ENCODE measurements at places on chromosomes 2 and 18.
A peak's percentile ranks its signal among the peaks of the same experiment; 100 is the strongest.

- DNase-seq, result no peak
Measured at GRCh38 chr2:48170281-48170680, 264.0 kb upstream of the FBXO11 start.

DNA sequence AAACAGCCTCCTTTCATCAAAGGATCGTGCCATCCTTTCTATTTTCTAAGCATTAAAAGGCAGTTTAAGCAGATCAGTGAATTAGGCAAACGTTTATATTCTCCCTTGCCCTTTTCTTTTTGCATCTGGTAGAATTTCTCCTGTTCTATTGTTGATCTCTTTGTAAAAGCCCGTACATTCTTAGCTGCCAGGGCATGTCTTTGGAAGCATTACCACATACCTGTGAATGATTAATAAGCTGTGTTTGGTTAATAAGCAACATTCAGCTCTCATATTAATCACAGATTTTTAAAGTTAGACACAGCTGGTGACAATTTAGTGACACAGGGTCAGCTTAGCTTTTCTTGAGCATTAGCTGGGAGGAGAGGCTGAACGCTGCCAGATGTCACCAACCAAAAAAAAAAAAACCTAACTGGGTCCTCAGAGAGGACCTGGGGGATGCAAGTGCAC is 33.8 kb upstream of the CYP1B1 start:
- DNase-seq, result no peak

DNA sequence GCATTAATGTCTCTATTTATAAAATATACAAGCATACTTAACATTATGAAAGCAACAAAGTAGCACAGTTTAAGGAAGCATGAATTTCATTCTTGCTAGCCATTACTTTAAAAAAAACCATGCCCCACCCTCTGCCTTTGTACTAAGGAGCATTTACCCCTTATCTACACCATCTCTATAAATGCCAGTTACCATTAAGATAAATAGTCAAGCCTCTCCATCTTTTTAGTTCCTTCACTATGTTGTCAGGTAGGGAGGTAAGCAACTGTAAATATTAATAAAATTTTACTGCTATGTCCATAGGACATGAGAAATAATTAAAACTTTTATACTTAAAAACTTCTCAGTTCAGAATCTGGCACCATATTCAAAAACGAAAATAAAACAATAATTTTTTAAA is 42.1 kb downstream of the ROCK1 start:
- no peak for DNase-seq

DNA sequence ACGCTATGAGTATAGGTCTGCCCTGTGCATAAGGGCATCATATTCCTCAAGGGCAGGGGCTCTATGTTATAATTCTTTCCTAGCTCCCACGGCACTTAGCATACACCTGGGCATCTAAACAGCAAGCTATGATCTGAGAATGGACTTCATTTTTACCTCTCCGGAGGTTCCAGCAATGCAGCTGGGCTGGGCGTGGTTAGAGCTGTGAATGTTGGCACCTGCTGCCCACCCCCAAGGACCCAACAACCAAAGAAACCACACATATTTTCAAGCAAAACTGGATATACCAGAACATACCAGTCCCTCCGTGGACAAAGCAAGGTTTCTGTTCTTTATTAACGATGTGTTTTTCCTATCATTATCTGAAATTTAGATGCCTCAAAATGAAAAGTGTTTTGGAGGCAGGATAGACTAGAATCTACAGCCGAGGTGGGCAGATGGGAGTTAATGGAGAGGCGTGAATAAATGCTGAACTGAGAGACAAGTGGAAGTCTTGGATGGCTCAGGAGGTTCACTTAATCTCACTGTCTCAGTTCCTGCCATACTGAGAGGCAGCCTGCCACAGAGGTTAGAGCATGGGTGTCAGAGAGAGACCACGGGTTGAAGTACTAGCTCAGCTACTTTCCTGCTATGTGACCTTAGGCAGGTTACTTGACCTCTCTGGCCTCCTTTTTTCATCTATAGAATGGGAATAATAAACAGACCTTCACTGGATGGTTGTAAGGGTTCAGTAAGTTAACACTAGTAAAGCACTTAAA is 186.6 kb upstream of the SMAD2 start:
- no peak for DNase-seq

DNA sequence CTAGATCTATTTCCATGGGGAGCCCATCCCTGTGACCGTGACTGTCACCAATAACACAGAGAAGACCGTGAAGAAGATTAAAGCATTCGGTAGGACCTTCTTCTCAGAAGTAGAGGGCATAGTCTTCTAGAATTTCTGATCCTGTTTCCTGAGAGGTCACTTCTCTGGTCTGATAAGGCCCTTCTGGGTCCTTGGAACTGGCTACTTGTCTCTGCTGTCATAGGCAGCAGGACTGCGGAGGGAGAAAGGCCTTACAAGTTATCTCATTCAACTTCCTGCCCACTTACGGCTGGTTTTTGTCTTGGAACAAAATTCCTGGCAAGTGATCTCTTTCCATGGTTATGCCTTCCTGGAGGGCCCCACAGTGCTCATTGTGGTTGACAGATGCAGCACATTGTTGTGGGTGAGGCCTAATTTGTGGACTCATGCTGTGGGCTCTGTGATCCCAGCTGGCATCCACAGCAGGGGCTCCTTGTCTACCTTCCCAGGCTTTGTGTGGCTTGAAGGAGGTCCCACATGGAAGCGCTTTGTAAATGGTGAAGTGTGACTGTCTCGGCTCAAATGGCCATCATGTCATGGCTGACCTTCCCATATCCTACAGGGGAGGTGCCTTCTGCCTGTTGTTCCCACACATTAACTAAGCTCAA is 22.0 kb downstream of the SAG start:
- no peak for DNase-seq

- no peak for DNase-seq
Measured at GRCh38 chr2:88903749-88904353, 212.4 kb downstream of the RPIA start.

DNA sequence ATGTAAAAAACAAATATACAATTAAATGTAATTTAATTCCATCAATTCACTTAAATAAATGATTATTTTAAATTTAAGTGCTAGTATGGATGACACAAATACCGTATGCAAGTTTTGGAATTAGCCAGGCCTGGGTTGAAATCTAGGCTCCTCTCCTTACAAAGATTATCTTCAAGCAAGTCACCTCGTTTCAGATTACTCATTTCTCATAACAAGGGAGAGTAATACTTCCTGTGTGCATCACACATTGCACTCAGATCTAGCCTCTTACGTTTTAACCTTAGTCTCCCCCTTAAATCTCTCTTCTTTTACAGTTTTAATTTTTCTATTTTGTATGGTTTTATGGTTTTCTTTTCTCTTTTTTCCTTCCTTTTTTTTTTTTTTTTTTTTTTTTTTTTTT is 1475.9 kb upstream of the NXPH2 start:
- DNase-seq, result no peak

DNA sequence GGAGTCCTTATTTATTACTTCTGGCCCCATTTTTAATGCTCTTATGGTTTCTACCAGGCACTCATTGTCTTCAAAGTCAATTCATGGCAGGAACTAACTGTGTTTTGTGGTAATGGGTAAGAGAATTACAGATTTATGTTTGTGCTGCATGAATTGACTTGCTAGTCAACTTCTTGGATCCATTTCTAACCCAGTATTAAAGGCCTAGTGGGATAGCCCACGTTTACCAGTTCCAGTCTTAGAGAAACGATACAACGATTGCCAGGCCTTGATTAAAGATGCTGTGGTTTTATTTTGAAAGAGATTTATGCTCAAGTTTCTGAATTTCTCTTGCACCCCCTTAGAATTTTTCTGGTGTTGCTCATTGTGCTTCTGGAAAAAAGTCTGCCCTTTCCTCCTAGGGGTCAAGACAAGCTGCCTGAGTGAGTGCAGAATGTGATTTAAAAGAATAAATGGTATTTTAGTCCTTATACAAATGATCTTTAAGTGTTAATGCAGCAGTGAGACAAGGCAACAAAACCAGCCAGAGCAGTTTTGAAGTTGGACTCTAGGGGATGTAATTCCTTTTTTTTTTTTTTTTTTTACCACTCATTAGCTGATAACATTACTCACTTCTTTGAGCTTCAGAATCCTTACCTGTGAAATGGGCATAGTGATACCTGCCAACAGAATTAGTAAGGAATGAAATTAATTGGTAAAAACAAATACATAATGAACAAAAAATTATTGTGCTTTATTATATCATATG is 101.5 kb downstream of the ARHGAP15 start:
- no peak for DNase-seq

- DNase-seq, result no peak
Measured at GRCh38 chr2:19987936-19988335, 2.0 kb downstream of the WDR35 start.

- no peak for DNase-seq
Measured at GRCh38 chr2:225637259-225637658, 237.7 kb downstream of the NYAP2 start.

DNA sequence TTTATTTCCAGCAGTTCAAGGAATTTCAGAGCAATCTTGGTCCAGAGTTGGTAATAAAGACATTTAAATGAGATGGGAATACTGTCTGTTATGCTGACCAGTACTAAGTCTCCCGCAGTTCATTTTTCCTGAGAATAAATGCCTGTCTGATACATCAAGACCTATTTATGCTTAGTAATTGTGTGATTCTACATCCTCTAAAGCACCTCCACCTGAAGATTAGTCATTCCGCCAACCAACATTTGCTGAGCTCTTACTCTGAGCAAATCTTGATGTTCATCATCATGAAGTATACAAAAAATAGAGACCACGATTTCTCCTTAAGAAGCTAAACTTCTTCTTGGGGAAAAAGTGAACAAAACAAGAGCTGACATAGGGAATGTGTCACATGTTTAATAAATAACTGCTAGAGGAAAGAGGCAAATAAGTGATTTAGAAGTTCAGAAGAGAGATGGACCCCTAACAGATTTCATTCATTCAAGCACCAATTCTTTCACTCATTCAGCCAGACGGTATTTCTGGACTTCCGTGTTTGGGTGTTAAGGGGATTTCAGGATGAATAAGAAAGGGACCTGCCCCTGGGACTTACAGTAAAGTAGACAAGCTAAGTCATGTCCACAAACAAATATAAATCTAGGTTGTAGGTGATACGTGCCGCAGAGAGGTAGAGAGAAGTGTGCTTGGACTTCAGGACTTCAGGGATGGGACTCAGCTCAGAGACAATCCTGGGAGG is 34.2 kb upstream of the PPP4R1 start:
- DNase-seq, result no peak

- DNase-seq, result no peak
Measured at GRCh38 chr18:48682768-48683167, 143.9 kb downstream of the CTIF start.

DNA sequence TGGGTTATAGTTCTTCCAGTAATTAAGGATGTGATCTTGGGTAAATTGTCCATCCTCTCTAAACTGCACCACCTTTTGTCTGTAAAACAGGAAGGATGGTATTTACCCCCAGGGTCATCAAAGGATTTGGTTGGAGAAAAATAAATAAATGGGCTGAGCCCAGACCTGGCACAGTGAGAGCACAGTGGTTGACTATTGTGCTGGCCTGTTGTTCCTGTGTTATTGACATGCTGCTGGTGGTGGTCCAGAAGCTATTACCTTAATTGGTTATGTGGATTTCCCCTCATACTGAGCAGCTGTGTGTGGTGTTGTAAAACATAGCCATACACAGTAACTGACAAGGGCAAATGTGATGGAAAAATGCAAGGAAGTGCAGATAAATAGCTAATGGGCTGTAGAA is 746 bp upstream of the IL37 start:
- no peak for DNase-seq

GRCh38 chr2:173019755-173020154 is 55.9 kb upstream of the MAP3K20 start:
- DNase-seq, result no peak

DNA sequence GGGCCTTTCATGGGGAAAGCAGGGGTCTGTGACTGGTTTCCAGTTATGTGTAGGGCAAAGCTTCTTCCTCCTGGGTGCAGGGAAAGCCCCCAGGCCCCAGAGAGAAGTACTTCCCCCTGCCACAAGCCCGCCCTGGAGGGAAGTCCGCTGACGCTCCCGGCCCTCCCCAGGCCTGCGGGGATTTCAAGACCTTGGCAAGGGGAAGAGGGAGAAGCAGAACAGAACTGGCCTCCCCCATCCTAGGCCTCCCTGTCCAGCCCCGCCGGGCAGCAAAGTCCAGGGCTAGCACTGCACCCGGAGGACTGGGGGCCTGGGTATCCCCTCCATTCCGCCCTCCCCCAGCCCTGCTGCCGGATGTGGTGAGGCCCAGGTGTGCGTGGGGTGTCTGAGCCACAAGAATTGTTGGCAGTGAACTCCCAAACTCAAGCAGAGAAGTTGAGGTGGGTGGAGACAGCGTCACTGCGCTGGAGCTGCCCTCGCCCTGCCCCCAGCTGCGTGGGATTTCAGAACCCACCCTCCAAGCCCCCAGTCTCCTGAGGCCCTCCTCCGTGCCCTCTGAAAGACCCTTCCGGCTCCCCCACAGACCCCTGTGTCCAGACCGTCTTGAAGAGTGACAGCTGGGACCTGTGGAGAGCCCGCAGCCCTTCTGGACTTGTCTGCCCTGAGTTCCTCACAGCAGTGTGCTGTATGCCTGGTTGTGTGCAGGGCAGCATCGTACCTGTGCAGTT is 1.1 kb upstream of the DUSP2 start:
- DNase-seq, result peak; percentile 75

- DNase-seq, result no peak
Measured at GRCh38 chr2:79554899-79555298, 42.0 kb downstream of the CTNNA2 start.

DNA sequence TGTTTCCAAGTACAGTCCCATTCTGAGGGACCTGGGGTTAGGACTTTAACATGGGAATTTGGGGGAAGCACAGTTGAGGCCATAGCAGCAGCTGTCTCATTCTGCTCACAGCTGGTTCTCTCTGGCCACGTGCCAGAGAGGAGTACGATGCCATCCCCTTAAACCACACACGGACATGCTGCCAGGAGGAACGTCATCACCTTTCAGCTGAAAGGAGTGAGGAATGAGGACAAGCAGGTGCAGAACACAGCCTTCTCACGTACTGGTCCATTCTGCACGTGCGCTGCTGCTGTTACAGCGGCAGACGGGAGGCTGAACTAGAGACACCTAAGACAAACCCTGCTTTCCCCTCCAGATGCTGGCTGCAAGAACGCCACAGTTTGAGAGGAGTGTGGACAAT is 33.5 kb downstream of the ODC1 start:
- no peak for DNase-seq

- DNase-seq, result no peak
Measured at GRCh38 chr2:85167479-85167878, 34.3 kb downstream of the TCF7L1 start.

- no peak for DNase-seq
Measured at GRCh38 chr2:66252109-66252508, 182.8 kb upstream of the MEIS1 start.

- DNase-seq, result no peak
Measured at GRCh38 chr2:30141136-30141535, 5.7 kb upstream of the YPEL5 start.

GRCh38 chr2:24791452-24791851 is 1.7 kb downstream of the PTRHD1 start:
- DNase-seq, result no peak

DNA sequence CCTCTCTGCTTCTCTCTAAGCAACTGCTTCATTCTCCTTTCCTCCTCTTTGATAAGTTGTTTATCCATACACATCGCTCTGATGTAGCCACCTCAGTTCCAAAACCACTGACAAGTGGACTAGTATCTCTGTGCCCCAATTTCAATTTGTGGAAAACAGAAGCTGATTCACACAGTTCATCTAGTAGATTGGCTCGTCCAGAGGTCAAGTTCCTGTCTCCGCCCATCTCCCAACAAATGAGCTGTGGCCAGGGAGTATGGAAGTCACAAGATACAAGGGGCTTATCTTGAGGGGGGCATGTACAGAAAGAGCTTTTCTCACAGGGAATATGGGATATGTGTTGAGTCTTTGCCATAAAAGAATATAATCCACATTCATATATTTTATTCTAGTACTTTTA is 17.7 kb upstream of the CHN1 start:
- no peak for DNase-seq
